ENCODE measurements at places on chromosomes 7 and 10.
A peak's percentile ranks its signal among the peaks of the same experiment; 100 is the strongest.

- DNase-seq = peak; percentile 73
Measured at GRCh38 chr7:90262438-90262837, 17.5 kb downstream of the CFAP69 start.

GRCh38 chr7:116576350-116577319 is 51.8 kb downstream of the CAV1 start:
- DNase-seq = peak; percentile 74

DNA sequence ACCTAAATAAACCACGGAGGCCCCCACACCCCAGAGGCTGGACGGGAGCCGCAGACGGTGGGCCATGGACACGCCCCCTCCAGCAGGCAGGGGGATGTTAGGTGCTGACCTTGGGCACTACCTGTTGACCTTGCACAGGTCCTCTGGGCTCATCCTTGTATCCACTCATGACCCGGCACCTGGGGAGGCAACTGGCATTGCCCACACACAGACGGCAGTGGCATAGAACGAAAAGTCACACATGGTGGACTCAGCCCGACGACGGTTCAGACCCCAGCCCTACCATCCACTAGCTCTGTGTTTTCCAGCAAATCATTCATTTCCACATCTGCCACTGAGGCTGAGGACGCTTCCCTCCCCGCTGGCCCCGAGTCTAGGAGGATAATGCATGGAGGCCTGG is 247.7 kb upstream of the PPP2R2D start:
- no peak for DNase-seq

- no peak for DNase-seq
Measured at GRCh38 chr10:55400075-55400849, 599.2 kb upstream of the PCDH15 start.

GRCh38 chr10:13784067-13784466 is 197.3 kb downstream of the PRPF18 start:
- DNase-seq = peak; percentile 67

GRCh38 chr10:67790534-67791408 is 47.2 kb downstream of the DNAJC12 start:
- peak; percentile 72 for DNase-seq

GRCh38 chr10:47372726-47373125 is 11.4 kb downstream of the ZNF488 start:
- no peak for DNase-seq

GRCh38 chr7:137903382-137904169 is 56.8 kb upstream of the DGKI start:
- DNase-seq = peak; percentile 89

DNA sequence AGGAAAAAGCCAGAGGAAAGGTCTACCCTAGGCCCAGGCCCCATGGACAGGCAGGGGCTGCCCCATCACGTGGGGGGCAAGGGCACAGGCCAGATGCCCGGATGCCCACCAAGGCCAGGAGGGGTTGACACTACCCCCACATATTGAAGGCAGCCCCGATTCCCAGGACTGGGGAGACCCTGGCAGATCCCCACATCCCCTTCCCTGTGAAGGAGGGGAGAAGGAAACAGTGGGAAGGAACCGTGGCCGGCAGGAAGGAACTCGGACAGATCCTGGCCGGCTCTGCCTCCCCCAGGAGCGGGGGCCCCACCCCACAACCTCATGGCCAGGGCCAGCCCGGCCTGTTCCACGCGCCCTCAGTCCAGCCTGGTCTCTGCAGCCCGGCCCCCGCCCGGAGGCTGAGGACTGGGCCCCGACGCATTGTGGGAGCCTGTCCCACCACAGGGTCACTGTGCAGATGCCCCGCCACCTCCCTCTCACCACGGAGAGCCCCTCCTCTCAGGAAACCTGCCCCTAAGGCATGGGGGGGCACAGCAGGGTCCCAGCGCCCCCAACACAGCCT is 41.3 kb downstream of the PAPOLB start:
- DNase-seq = no peak

DNA sequence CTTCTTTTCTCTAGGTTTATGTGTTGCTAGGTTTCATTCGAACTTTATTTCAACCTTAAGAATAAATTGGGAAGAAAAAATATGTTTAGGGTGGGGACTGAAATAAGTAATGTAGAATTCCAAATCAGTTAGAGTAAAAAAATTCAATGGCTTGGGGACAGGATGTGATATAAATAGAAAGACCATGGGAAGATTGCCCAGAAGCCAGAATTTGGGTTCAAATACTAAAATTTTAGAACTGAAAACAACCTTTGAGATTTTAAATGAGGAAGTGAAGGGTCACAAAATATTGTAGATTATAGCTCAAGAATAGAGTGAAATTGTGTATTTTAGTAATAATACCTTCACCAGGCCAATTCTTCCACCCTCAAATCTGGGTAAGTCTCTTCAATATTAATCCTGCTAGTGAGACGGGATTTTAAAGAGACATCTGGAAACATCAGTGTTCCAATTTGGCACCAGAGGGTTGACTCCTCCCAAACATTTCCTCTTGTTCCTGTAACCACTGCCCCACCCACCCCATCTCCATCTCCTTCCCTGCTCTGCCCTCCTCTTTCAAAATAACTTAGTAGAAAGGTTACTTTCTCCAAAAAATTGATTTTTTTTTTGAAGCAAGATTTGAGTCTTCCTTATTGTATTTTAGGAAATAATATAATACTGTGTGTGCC is 51.3 kb upstream of the FAM3C start:
- DNase-seq = no peak

DNA sequence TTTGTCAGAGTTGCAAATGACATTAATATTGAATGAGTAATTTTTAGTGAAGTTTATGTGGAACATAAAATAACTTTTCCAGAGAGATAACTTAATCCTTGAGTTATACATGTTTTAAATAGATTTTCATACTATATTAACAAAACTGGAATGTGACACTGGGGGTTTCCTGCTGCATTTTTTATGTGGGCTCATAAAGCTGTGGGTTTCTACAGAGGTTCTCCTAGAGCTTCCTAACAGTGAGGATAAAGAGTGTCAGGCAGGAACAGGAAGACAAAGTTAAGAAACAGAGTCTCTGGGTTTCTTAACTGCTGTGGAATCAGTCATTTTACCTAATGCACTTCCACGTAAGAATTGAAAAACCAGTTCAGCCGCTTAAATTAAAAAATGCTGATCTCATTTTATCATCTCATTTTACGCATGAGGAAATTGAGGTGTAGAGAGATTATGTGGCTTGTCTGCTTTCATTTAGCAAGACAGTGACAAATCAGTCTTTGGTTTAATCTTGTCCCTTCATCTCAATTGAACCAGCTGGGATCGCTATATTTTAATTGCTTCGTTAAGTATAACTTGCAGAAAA is 5.0 kb downstream of the CD36 start:
- DNase-seq = no peak

- no peak for DNase-seq
Measured at GRCh38 chr7:50704844-50705243, 77.9 kb downstream of the GRB10 start.

- DNase-seq = peak; percentile 47
Measured at GRCh38 chr7:36262309-36263094, 109.4 kb downstream of the EEPD1 start.

DNA sequence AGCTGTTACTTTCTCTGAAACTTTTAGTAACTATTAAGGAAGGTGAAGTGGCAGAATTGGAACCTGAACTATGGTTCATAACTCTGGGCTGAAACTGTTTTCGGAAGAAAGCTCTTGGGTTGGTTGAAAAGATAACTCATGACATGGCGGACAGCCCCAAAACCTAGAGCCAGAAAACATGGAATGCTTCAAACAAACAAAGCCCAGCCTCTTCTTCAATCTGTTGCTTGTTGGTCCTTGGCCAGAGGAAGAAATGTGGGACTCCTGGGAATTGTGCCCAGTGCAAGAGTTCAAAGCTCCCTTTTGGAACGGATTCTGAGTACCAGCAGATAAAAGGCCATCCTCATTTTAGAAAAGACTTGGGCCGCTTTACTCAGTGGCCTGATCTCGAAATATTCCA is 52.9 kb upstream of the CACNB2 start:
- no peak for DNase-seq

DNA sequence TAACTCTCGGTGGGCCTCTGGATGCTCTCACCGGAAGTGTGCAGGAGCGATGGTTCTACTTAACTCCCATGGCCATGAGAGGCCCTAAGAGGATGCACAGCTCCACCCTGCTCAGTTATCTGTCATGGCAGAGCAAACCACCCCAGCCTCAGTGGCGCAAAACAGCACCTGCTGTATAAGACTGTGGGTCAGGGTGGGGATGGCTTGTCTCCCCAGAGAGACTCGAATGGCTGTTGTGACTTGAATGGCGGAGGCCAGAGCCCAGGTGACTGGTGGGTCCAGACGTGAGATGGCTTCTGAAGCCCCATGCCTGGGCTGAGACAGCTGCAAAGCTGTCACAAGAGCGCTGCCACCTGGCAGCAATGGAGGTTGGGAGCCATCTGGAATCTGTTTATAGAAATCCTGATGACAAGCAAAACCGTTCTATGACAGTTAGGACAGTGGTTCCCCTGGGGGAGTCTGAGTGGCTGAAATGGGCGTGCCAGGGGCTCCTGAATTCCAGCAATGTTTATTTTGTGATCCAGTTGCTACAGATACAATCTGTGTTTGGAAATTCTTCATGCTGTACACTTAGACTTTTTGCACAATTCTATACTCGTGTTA is 490.5 kb downstream of the TCERG1L start:
- DNase-seq = no peak

DNA sequence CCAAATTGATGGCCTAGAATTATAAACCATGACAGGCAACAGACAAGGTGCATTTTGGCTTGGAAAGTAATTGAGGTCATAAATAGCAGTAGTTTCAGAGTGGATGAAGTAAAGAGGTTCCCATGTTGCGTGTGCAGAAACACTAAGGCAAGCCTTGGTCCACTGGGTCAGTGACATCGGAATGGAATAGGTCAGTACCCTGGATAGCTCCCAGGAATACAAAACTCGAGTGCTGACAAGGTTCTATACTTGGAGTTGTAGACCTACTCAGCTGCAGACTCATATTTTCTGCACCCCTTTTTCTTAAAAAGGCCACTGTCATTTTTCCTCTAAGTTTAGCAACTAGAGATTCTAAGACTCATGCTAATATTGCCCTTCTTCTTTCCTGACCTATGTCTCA is 132.8 kb downstream of the DYNC1I1 start:
- no peak for DNase-seq

DNA sequence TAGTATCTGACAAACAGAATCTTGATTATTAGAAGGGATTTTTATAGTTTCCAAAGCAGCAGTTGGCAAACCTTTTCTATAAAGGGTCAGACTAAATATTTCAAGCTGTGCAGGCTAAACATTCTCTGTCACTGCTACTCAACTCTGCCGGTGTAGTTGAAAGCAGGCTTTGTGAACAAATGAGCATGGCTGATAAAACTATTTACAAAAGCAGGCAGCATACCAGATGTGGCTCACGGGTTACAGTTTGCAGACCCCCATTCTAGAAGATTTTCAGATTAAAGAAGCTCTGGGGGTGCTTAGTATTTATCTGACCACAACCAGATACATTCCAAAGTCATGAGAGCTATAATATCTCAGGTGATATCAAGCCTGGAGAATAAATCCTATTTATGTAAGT is 1017.5 kb downstream of the SORCS1 start:
- peak; percentile 22 for DNase-seq
